ENCODE measurements at places on chromosomes 5 and 9.
A peak's percentile ranks its signal among the peaks of the same experiment; 100 is the strongest.

DNA sequence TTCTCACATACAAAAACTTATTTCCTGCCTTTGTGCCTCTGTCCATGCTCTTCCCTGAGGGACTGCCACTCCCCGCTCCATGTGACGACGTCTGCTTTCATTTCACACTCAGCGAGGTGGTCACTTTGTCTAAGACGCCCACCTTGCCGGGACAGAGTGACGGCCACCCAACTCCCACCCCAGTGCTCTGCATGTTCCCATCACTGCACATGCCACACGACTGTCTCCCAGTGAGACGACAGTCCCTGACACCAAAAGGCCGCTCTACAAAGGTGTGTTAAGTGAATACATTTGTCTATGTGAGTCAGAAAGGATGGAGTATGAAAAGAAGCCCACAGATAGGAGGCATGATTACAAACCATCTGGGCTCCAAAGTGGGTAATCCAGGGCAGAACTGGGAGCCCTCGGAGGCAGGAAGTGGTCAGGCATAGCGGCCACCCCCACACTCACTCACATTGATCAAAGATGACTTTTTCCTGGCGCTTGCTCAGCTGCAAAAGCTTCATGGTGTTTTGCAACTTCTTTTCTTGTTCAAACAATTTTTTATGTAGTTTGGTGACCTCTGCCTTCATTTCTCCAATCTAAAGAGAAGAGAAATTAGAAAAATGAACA is 185.8 kb downstream of the CDK5RAP2 start:
- peak; percentile 48 for DNase-seq

DNA sequence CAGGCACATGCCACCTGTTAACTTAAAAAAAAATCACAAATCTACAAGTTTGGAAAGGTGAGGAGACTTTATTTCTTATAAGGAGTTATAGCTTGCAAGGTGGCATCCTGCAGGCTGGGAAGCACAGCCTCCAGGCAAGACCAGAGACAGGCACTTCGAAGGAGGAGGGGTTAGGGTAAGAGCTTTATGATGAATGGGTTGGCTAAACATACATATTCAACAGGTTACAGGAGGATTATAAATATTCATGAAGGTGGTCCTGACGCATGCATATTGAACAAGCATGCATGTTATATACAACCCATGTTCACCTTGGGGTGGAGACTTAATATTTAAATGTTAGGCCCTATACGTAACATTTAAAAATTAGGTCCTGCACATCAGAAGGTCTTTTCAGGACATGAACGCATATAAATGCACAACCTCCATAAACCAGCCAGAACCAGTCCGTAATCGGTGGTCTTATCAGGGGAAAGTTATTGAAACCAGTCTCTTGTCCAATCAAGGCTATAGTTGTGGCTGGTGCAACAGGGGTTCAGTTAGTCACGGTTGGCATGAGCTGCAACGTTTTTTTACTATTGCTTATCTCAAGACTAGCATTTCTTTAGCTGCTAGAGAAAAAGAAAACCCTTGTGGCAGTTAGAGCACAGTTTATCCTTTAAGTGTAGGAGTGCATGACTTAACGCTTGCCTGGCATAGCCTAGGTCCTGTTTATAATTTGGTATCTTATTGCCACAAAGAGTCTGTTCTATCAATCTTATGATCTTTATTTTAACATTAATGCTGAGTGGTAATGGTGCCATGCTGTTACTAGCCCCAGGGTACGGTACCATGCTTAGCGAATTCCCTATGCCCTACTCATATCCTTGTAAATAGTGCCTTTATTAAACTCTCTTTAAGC is 72.7 kb downstream of the C9orf57 start:
- no peak for DNase-seq

GRCh38 chr9:135303280-135303647 is 176.3 kb upstream of the PPP1R26 start:
- DNase-seq, result no peak

DNA sequence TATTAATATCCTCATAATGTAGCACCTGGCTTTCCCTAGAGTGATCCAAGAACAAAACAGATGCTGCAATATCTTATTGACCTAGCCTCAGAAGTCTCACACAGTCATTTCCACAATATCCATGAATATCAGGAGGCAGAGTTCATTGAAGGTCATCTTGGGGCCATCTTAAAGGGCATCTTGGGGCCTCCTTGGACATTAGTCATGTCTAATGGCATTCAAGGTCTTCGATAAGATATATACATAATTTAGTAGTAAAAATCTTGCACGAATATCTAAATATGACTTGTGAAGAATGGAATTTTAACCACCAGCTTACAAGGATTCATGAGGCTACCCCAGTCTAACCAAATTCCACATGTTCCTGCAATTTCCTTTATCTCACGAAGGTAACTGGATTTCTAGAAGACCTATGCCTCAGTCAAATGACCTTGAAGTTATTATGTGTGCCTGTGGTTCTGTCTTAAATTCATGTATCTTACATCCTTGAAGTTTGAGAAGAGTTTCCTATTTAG is 163.6 kb upstream of the SPEF2 start:
- DNase-seq, result no peak

DNA sequence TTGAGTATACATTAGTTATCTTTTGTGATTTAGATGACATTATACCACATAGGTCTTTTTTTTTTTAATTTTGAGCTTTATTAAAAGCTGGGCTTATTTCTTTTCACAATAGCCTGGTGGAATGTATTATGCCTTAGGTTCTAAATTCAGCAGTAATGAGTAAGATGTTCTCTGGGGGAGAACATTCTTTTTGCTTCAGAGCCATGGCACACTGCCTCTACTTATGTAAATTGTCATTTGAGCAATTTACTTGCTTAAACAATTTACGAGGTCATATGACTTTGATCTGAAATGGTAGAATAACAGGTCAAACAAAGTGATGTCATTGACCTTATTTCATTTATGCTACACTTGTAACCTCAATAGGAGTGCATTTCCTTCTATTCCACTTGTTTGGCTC is 154.2 kb downstream of the FOCAD start:
- DNase-seq, result no peak

DNA sequence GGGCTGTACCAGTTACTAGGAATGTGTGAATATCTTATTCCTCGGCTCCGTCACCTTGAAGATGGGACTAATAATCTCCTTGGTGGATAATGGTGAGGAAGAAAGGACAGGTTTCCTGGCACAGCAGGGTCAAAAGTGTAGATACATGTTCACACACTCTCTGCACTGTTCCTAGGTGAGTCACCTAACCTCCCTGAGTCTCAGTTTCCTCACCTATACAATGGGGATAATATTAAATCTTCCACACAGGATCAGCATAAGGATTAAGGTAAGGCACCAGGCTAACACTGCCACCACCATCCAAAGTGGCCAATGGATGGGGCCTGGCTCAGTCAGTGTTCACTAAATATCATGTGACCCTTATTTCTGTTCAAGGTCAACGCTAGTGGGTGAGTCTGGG is 66.9 kb downstream of the PSMB7 start:
- DNase-seq, result no peak

DNA sequence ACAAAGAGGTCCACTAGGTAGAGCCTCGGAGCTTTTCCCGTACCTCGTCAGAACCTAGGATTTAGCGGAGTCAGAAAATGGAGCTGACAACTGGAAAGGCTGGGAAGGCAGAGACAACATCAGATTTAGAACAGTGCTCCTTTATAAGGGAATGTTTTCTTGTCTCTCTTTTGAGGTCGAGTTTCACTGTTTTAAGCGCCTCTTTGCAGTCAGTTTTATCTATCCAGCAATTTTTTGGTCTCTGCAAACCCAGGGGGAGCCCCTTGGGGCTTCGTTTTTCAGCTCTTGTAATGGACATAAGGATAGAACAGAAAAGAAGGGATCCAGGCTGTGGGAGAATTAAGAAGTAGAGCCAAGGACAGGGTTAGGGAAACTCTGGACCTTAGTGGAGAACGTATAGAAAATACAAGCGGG is 80.5 kb downstream of the FNBP1 start:
- no peak for DNase-seq

GRCh38 chr9:134329576-134329855 is 3.3 kb downstream of the RXRA start:
- DNase-seq, result no peak

GRCh38 chr5:149374303-149374702 is 4.8 kb downstream of the IL17B start:
- DNase-seq, result no peak

- no peak for DNase-seq
Observed at GRCh38 chr5:59831326-59832010, 62.1 kb downstream of the PDE4D start.

DNA sequence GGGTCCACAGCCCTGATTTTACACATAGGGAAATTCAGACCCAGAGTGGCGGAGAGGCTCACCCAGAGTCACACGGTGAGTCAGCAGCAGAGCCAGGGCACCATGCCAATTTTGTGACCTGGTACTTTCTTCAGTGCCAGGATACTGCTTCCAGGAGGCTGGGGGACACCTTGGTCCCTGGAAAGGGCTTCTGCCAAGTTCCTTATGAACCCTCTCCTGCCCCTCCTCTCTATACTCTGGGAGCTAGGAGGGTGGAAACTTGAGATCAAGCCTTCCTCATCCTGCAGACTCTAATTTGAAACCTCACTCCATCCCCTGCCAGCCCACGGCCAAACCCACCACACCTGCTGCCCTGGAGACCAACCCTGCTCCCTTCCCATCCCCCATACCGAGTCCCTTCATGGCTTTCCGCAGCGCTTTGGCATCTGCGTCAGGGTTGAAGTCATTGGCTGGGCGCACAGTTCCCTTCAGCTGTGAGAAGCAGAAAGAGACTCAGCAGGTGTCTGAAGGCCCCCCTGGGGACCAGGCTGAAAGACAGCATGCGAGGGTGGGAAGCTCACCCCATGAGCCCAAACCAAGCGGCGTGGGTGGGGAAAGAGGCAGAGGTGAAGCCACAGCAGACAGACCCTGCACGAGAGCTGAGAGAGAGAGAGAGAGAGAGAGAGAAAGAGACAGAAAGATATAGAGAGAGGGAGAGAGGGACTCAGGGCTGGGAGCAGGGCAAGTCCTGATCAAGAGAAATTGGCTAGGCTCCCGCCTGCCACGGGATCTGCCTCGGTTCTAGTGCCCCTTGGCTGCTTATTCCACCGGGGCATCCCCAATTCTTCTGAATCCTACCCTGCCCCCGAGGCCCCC is 33.5 kb downstream of the ANXA6 start:
- peak; percentile 39 for DNase-seq

DNA sequence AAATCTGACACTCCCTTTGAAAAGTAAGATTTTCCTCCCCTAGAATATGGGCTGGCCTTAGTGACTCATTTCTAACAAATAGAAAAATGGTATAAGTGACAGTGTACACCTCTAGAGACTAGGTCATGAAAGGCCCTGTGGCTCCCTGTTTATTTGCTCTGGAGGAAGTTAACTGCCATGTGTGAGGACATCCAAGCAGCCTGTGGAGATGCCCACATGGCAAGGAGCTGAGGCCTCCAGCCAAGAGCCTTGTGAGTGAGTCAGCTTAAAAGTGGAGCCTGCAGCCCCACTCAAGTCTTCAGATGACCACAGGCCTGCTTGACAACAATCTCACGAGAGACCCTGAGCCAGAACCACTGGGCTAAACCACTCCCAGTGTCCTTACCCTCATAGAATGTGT is 128.1 kb upstream of the LHFPL2 start:
- no peak for DNase-seq

GRCh38 chr9:87422999-87423398 is 74.7 kb upstream of the DAPK1 start:
- DNase-seq, result no peak

GRCh38 chr5:5523066-5523505 is 100.6 kb downstream of the ICE1 start:
- no peak for DNase-seq

GRCh38 chr5:149799119-149799623 is 69.1 kb downstream of the PPARGC1B start:
- no peak for DNase-seq

DNA sequence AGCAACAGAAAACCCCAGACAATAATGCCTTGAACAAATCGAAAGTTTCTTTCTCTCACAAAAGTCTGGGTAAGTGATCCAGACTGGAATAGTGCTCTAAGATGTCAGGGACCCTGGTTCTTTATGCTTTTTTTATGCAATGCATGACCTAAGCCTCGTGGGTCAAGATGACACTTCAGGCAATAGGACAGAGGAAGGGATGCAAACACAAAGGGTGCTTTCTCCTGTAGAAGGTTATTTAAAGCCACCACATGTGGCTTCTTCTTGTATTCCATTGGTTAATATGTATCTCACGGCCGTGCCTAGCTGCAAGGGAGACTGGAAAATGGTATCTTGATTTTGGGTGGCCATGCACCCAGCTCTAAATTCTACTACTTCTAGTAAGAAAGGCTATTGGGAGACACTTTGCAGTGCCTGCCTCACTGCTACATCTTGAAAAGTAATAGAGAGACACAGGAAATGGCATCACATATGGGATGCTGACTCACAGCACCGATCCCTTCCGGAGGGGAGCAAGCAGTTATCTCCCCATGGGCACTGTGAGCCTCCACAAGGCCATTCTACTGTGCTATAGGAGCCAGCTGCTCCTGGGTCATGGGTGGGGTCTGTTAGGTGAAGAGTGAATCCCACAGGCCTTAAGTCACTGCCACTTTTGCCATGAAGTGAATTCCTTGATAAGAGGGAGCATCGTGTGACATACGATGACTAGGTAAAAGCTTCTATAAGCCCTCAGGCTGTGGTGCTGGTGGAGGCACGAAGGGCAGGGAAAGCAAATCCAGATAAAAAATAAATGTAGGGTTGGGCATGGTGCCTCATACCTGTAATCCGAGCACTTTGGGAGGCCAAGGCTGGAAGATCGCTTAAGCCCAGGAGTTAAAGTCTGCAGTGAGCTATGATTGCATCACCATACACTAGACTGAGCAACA is 32.5 kb upstream of the RAB14 start:
- DNase-seq, result no peak

GRCh38 chr9:90478821-90479220 is 163.8 kb downstream of the DIRAS2 start:
- no peak for DNase-seq

DNA sequence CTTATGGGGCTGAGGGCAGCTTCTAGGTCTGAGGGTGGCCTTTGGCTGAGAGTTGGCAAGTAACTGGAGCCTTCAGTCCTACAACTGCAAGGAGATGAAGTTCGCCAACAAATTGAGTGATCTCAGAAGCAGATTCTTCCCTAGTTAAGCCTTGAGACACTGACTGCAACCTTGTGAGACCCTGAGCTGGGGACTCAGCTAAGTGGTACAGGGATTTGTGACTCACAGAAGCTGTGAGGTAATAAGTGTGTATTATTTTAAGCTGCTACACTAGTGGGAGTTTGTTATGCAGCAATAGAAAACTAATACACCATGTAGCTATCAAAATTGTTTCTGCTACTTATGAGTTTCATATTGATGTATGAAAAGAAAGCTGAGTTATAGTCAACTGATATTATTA is 279.2 kb downstream of the PIK3R1 start:
- no peak for DNase-seq
